ENCODE measurements at places on chromosomes 3 and 15.
A peak's percentile ranks its signal among the peaks of the same experiment; 100 is the strongest.

DNA sequence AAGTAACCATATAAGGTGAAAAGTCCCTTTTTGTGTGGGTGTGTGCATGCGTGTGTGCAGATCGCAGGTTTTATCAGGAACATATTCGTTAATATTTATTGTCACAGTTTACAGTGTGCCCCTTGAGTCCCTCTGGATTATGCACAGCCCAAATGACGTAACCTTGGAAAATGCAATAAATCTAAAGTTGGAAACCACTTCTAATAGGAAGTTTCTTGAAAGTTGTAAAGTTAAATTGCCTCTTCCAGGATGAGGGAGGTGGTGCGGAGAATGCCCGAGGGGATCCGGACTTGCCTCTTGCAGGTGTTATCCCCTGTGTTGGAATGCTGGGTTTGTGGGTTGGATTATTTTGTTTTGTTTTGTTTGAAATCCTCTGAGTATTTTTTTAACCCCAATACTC lies 143.3 kb downstream of the CMSS1 start:
- no peaks in the 10 kb centered on the region for H3K36me3 ChIP-seq
- peaks cover 22% of the 10 kb centered on the region for H3K4me1 ChIP-seq
- H3K4me3 ChIP-seq = no peak overlapping the region
- H3K27ac ChIP-seq = no peak overlapping the region

DNA sequence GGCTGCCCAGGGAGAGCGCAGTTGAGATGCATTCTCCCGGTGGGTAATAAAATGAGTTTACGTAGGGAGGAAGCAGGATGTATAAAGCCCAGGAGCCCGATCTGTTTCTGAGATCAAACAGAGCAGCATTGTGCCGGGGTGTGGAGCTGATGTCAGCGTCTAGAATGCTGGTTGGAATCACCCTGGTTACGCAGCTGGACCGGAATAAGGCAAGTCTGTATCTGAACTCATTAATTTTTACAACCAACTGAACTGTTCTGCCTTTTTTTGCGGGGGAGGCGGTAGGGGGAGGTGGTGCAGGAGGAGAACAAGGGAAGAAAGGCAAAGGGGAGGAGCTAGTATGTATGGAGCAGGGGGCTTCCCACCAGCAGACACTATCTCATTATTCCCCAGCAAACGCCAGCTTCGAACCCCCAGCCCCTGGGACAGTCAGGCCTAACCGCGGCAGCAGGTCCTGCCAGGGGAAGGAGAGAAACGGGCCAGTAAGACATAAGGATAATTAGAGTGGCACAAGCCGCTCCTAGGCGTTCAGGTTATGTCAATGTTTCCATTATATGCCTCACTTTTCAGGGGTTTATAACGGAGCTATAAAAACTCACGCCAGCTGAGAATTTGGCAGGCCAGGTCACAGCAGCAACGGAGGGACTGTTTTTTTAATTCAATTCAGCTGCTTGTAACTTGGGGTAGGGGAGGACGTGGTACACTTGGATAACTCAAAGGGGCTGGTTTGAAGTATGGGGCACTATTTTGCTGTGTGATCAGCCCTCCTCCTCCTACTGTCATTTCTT lies 175.3 kb upstream of the HES1 start:
- no peak overlapping the region for H3K27ac ChIP-seq
- peaks cover 7% of the 10 kb centered on the region for H3K36me3 ChIP-seq
- H3K27me3 ChIP-seq = peaks cover 5% of the 10 kb centered on the region
- no peaks in the 10 kb centered on the region for H3K4me1 ChIP-seq
- no peak overlapping the region for H3K4me3 ChIP-seq

DNA sequence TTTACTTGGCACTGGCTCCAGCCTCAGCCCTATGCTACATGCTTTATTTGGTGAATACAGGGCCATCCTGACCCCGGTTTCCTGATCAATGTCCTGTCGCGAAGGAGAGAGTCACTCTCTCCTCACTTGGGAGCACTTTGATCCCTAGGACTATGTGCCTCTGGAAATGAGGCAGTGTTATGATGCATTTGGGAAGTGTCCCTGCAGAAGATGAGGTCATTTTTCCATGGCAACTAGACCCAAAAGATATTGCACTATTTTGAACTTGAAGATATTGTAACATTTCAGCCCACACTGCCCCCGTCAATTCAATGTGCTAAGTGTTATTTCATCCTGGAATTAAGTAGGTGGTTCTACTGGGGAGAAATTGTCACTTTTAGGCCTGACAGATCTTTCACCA lies 68.0 kb downstream of the LRRK1 start:
- peaks cover 3% of the 10 kb centered on the region for H3K27me3 ChIP-seq
- H3K4me3 ChIP-seq = no peak overlapping the region
- no peak overlapping the region for H3K27ac ChIP-seq
- DNase-seq = no peak

DNA sequence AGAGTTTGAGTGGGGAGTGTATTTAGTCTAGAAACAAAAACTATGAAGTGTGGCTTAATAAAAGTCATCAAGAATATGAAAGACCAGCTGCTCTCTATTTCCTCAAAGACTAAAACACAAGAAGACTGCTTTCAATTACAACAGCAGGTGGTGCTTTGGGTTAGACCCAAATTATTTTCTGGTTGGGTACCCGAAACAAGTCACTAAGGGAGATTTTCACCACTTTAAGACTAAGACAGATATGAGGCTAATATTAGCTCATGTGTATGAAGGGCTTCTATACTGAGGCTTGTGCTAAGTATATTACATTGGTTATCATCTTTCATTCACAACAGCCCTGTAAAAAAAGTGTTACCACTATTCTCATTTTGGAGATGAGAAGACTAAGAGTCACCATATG lies 43.1 kb downstream of the COL8A1 start:
- no peak overlapping the region for H3K4me3 ChIP-seq
- no peak for DNase-seq
- H3K36me3 ChIP-seq = no peaks in the 10 kb centered on the region

GRCh38 chr3:82353306-82354171 lies 592.1 kb upstream of the GBE1 start:
- H3K27ac ChIP-seq = no peak overlapping the region
- no peaks in the 10 kb centered on the region for H3K4me1 ChIP-seq
- H3K27me3 ChIP-seq = no peaks in the 10 kb centered on the region

- H3K4me1 ChIP-seq = peaks cover 6% of the 10 kb centered on the region
- no peaks in the 10 kb centered on the region for H3K36me3 ChIP-seq
- peak overlapping the region; percentile 55 for H3K4me3 ChIP-seq
- peak overlapping the region; percentile 95 for H3K27ac ChIP-seq
- no peak for DNase-seq
Measured at GRCh38 chr3:136135039-136135802, 60.9 kb downstream of the MSL2 start.

DNA sequence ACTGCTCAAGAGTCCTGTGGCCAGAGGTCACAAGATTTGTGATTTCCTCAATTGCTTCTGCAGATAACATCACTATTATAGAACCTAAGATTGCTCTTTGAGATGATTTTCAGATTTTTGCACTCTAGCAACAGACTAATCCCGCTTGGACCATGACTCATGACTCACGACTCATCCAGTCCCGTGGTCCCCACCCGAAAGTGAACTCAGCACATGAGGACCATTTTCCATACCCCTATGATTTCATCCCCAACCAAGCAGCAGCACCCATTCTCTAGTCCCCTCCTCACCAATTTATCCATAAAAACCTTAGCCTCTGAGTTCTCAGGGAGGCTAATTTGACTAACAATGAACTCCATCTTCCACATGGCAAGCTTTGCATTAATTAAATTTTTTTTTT lies 106.3 kb upstream of the ALCAM start:
- peak overlapping the region; percentile 23 for H3K27ac ChIP-seq
- peaks cover 25% of the 10 kb centered on the region for H3K4me1 ChIP-seq
- no peak for DNase-seq
- peaks cover 1% of the 10 kb centered on the region for H3K27me3 ChIP-seq
- no peak overlapping the region for H3K4me3 ChIP-seq

- H3K4me1 ChIP-seq = peaks cover 30% of the 10 kb centered on the region
- peak overlapping the region; percentile 12 for H3K27ac ChIP-seq
- H3K27me3 ChIP-seq = peaks cover 27% of the 10 kb centered on the region
Measured at GRCh38 chr15:40929660-40930429, 705 bp downstream of the DLL4 start.

DNA sequence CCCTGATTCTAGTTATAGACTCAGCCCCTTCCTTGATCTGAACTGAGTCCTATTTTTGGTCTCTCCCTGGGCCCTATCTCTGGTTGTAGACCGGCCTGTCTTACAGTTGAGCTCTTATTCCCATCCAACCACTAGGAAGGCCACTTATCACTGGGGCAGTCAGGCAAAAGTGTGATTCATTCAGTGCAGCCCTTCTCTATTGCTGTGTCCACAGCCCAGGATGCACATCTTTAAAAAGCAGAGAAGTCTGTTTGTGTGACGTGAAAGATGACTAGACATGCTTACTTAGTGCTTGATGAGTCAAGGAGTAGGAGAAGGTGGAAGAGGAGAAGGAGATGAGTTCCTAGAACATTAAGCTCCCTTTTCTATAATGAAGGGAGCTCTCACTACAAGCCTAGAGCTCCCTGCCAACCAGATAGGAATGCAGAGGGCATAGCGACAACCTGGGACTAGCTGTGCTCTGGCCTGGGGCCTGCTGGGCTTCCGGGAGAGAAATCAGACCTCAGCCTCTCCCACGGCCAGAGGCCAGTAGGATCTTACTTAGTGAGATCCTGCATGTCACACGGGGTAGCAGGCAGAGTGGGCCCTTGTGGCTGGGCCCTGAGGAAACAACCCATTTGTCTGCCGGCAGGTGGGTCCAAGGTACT lies 25.7 kb downstream of the INSYN1 start:
- peaks cover 4% of the 10 kb centered on the region for H3K36me3 ChIP-seq
- peaks cover 16% of the 10 kb centered on the region for H3K4me1 ChIP-seq
- H3K4me3 ChIP-seq = no peak overlapping the region
- DNase-seq = no peak
- H3K27me3 ChIP-seq = peaks cover 6% of the 10 kb centered on the region

DNA sequence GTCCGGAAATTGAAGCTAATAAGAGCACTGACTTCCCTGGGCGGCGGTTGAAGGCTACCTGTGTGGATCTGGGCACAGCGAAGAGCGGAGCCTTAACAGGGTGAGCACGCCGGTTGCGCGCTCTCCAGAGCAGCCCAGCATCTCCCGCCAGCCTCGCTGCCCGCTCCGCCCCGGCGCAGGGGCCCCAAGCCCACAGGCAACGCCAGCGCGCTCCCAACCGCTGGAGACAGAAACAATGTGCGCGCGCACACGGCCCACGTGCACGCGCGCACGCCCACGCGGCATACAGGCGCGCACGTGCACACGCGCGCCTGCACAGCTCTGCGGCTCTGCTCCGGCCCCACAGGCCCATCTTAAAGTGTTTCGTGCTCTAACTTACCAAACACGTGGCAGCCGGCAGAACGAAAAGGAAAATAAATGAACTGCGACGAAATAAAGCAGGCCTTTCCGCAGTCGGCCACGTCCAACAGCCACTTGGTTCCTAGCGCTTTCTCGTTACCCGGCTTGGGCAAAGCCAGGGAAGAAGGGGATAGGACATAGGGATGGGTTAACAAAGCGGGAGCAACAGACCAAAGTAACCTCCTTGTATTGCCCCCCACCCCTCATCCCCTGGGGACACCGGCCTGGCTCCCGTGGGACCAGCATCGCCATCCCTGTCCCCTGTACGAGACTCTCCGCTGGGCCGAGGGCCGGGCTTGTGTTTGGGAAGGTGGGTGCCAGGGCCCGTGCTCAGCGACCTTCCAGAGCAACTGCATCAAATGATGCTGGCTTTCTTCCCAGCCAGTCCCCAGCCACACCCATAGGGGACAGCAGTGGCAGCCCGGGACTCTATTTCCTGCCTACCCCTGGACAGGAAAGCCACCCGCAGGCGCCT lies 203.7 kb downstream of the ABHD5 start:
- no peaks in the 10 kb centered on the region for H3K36me3 ChIP-seq
- H3K4me3 ChIP-seq = peak overlapping the region; percentile 75
- H3K4me1 ChIP-seq = peaks cover 25% of the 10 kb centered on the region
- no peaks in the 10 kb centered on the region for H3K27me3 ChIP-seq
- DNase-seq = peak; percentile 61

DNA sequence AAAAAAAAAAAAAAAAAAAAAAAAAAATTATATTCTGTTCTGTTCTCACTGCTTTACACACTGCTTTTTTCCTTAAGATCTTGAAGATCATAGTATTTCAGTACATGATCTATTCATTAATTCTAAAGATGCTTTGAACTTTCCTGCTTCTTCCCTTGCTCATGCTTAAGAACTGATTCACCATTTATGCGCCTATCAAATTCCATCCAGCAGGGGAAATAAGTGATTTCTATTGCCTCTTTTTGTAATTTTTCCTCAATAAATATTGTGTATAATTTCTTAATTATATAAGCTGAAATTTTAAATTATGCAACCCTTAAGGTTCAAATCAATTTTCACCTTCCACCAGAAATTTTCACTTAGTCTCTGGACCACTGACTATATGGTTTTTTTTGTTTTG lies 10.6 kb downstream of the DENND6A start:
- no peaks in the 10 kb centered on the region for H3K27me3 ChIP-seq
- no peaks in the 10 kb centered on the region for H3K36me3 ChIP-seq
- no peaks in the 10 kb centered on the region for H3K4me1 ChIP-seq
- no peak for DNase-seq
- no peak overlapping the region for H3K4me3 ChIP-seq

DNA sequence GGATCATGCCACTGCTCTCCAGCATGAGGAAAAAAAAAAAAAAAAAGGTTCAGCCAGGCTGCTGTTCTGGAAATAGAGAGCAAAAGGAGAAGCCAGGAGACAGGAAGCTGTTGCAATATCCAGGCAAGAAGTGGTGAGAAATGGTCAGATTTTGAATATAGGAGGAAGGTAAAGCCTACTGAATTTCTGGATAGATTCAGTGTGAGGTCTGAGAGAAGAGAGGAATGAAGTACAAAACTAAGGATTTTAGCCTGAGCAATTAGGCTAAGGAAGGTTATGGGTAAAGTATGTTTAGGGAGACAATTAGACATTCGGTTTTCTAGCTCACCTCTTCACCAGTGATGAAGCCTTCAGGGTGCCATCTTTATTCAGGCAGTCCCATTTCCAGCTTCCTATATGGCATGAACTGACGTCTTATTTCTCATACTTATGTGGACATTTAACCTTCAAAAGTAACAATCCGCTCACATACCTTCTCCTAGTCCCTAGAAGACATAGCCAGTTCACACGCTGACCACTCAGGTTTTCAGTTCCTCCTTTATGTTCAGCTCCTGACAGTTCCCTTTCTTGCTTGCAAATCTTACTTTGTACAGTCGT lies 57.2 kb downstream of the KIF9 start:
- no peak for DNase-seq
- H3K27ac ChIP-seq = no peak overlapping the region
- H3K27me3 ChIP-seq = peaks cover 2% of the 10 kb centered on the region

DNA sequence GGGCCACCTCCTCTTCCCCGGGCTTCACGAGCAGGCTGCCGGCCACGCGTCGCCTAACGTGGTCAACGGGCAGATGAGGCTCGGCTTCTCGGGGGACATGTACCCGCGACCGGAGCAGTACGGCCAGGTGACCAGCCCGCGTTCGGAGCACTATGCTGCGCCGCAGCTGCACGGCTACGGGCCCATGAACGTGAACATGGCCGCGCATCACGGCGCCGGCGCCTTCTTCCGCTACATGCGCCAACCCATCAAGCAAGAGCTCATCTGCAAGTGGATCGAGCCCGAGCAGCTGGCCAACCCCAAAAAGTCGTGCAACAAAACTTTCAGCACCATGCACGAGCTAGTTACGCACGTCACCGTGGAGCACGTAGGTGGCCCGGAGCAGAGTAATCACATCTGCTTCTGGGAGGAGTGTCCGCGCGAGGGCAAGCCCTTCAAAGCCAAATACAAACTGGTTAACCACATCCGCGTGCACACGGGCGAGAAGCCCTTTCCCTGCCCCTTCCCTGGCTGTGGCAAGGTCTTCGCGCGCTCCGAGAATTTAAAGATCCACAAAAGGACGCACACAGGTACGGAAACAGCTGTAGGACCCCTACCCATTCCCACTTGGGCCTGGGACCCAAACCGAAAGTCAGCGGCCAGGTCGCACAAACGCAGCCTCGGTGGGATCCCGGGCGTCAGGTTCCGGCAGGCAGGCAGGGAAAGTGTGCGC lies 1.5 kb downstream of the ZIC1 start:
- DNase-seq = no peak
- no peaks in the 10 kb centered on the region for H3K36me3 ChIP-seq
- H3K27ac ChIP-seq = no peak overlapping the region
- H3K27me3 ChIP-seq = peaks cover 69% of the 10 kb centered on the region
- H3K4me3 ChIP-seq = peak overlapping the region; percentile 41
- H3K4me1 ChIP-seq = peaks cover 11% of the 10 kb centered on the region
